ENCODE measurements at places on chromosomes 13 and 19.

GRCh38 chr13:114109641-114110041, 22.8 kb downstream of the RASA3 start:
- DNase-seq = peak; percentile 69

GRCh38 chr13:98443329-98443728, 133.6 kb downstream of the STK24 start:
- no peak for DNase-seq

GRCh38 chr13:94239135-94239534, 240.3 kb downstream of the DCT start:
- no peak for DNase-seq

DNA sequence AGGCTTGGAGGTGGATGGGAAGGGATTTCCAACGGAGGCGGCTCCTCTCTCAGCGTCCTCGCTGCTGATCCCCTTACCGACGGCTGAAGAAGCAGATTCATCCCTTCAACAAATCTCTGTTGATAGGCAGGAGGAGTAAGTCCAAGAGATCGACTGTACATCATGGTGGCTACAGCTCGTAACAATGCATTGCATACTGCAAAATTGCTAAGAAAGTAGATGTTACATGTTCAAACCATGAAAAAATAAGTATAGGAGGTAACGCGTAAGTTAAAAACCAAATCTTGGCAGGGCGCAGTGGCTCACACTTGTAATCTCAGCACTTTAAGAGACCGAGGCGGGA, 468 bp upstream of the SLC39A3 start:
- DNase-seq = no peak

DNA sequence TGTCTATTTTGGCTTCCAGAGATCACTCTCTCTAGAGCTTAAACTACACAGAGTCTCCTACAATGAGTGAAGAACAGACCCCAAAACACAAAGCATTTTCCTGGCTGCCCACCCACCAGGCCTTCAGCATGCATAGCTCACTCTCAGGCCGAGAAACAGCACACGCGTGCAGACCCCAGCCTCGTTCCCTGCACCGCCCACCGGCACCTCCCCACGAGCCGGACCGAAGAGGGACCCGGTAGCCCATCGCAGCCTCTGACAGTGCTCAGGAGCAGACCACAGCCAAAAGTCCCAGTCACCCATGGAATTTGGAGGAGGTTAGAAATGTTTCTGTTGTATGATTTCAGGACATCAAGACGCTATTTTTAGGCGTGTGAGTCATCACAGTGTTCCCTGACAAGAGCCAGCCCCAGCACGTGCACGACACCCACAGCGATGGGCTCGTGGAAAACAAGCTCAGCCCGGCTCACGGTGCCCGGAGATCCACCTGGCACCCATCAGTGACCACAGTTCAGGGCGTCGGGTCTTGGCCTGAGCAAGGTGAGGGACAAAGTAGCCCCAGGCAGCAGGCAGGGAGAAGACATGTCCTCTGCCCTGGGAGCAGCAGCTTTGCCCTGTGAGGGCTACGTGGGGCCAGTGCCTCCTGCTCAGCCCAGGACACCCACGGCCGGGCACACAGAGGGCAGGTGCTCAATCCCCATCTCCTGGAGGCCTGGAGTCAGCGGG, 50.1 kb upstream of the SPACA7 start:
- DNase-seq = no peak

GRCh38 chr19:12723641-12724426, at the start of gene TNPO2:
Gene TNPO2, minus strand, starts transcription at chr19:12723932. Its CDS starts 2,955 bp downstream, at chr19:12720977.
- peak; percentile 84 for DNase-seq

DNA sequence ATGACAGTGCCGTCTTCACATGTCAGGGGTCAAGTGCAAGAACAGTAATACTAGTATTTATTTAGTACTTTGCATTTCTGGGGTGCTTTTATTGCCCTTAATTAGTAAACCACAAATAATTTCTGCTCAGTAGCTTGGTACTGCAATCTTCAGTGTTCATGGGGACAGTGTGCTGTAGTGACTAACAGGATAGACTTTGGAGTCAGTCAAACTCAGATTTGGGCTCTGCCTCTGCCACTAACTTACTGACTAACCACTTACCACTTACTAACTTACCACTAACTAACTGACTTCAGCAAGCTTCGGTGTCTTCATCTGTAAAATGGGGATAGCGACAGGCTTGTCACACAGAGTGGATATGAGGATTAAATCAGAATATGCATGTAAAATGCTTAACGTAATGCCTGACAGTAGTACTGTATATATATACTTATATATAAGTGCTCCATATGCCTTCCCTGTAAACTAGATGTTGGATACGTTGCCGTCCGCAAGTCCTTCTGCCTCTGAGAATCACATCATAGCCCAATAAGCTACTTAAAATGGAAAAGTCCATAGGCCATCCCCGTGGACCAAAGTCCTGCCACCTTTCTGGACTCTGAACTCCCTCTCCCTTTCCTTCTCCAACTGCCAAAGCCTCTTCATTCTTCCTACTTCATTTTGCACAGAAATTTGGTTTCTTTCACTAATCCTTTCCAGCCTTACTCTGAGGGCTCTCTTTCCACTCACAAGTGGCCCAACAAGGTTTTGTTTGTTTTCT, 158.1 kb downstream of the ZIC5 start:
- no peak for DNase-seq

Data from activated T-cell treated with anti-CD3 and anti-CD28 coated beads, Interleukin-2, amount 50 U/mL, for 48 hours (primary cell).